GM12865 (cell line): ENCODE measurements at places on chromosomes 12 and 14.

DNA sequence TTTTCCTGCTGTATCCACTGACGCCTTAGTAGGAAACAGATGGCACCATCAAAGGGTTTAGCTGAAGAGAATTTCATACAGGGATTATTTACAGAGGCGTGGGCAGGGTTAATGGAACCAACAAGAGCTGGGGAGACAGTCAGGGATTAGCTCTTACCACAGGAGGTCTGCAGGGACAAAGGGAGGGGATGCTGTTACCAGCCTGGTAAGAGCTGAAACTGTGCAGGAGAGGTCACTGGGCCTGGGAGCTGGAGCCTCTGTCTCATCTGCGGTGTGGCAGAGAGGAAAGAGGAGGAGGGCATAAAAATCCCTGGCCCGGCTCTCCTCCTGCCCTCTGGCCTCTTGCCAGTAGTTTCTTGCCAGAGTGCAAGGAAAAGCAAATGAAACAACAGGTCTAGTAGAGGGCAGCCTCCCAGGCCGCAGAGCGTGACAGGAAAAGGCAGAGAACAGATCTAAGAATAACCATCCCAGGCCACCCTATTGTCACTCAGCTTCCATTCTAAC, 18.9 kb upstream of the POC1B start:
- no peak for DNase-seq

DNA sequence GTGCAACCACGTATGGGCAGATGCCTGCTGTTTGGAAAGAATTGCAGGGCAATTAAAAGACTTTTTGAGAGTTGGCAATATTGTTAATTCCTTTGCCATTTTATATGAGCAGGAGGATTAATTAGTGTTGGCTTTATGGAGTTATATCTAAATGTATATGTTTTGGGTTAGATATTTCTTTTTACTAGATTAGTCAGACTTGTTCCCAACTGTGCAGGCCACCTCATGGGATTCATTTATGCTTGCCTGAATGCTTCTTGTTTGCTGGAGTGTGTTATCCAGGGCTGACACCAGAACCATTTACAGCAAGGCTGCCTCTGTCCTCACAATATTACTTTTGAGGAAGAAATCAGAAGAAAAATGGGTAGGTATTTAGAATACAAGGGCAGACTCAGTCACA, 192.5 kb downstream of the KTN1 start:
- DNase-seq: no peak

DNA sequence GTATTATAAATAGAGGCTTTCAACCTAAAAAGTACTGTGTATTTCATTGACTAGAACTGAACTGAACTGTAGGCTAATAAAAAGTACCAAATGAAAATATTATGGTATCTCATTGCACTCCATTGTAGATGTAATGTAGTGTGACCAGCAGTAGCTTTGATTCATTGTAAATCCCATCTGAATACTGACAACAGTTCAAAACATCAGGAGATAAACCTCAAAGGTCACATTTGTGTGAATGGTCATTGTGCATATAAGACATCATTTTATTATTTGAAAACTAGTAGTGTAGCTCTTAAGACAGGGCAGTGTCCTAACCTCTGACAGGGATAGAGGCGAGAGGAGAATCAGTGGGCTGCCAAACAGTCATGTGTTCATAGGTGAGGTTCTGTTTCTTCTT, 286.6 kb downstream of the FBXL14 start:
- no peak for DNase-seq

GRCh38 chr12:131694116-131694838, 16.6 kb upstream of the SFSWAP start:
- no peak for DNase-seq

DNA sequence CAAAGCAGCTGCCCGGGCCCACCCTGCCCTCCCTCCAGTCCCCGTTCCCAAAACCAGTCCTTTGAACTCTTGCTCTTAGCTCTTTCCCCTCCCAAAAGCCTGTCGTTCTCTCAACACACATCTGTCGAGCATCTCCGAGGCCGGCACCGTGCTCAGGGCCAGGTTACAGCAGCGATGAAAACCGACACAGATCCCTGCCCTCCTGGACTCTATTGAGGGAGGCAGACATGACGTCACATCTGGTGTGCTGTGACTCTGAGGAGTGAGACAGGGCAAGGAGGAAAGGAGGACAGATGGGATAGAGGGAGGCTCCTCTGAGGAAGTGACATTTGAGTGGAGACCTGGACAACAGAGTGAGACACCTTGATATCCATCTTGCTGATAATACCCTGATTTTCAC, 34.6 kb upstream of the PWP1 start:
- DNase-seq: no peak

GRCh38 chr12:108666401-108666881, 32.7 kb upstream of the SELPLG start:
- no peak for DNase-seq

DNA sequence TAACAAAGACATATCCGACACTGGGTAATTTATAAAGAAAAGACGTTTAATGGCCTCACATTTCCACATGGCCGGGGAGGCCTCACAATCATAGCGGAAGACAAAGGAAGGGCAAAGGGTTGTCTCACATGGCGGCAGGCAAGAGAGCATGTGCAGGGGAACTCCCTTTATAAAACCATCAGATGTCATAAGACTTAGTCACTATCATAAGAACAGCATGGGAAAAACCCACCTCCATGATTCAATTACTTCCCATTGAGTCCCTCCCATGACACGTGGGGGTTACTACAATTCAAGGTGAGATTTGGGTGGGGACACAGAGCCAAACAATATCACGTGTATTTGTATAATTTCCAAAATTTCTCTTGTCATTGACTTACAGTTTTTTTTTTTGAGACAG, 5.5 kb upstream of the LMNTD1 start:
- no peak for DNase-seq

DNA sequence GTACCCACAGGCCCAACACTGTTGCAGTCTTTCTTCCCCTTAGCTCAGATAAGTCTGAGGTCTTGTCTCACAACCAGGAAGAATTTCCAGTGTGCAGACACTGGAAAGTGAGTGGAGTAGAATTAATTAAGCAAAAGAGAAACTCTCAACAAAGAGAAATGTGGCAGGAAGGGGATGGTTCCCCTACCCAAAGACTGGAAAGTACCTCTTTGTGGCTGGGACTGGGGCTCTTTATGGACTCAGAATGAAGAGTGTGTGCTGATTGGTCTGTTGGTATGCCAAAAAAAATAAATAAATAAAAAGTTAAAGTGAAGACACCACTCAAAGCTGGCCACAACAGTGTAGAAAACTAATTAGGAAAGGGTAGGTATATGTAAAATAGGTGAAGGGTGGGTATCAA, 26.4 kb downstream of the GLIPR1L1 start:
- DNase-seq: peak; percentile 21

DNA sequence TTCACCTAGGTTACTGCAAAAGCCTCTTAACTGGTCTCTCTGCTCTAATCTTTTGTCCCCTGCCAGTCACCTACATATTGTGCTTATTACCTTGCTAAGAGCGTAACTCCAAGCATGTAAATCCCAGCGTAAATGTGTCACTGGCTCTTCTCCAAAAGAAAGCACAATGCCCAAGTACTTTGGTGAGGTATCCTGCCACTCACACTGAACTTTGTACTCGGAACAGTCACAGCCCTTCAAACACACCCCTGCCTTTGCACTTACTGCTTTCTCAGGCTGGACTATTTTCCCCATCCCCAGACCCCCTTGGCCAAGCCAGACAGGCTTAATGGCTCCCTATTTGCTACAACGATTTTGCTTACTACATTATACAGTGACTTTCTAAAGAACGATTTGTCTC, 31.7 kb downstream of the GALNT4 start:
- no peak for DNase-seq

GRCh38 chr14:36099619-36100018, 76.9 kb downstream of the PTCSC3 start:
- no peak for DNase-seq

- no peak for DNase-seq
Measured at GRCh38 chr12:66719862-66720261, 41.0 kb upstream of the GRIP1 start.

GRCh38 chr14:61342486-61342885, 21.1 kb downstream of the PRKCH start:
- DNase-seq: peak; percentile 59

DNA sequence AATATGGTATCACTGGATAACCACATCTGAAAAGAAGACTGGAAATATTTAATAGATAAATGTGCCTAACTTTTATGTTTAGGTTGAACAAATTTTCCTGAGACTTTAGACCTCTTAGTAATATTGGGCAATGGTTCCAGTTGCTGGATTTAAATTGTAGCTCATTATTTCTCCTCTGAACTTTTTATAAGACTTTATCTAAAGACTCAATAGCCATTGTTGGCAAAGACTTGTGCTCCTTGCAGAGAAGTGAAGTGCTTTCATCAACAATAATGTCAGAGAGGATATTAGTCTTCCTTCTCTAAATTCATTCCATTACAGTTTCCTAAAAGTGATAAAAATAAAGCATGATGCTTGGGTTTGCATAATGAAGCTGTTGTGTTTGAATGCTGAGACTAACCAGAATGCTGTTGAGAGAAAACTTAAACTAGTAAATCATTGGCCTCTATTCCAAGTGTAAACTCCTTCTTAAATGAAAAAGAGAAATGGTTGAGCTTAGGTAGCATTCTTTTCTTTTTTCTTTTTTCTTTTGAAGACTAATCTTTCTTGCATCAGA, 200.2 kb downstream of the TMTC3 start:
- no peak for DNase-seq

- DNase-seq: no peak
Measured at GRCh38 chr12:116480210-116480810, 78.9 kb upstream of the MAP1LC3B2 start.

- no peak for DNase-seq
Measured at GRCh38 chr14:36824854-36825253, 163.2 kb downstream of the PAX9 start.

GRCh38 chr12:48336564-48336963, 14.2 kb downstream of the ZNF641 start:
- peak; percentile 10 for DNase-seq

DNA sequence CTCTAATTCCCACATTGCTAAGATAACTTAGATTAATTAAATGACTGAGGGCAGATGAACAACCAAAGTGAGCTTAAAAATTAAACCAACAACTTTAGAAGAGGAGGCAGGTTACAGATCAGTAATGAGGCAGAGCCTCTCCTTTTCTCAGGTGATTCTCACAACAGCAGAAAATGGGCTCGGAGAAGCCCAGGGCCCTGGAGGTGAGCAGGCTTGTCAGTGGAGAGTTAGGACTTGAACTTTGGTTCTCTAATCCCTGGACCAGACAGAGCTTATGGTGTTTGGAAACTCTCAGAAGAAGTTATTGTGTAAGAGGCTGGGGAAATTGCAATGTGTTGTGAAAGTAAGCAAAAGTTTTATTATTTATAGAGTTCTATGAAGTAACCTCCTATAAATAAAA, 2.8 kb downstream of the TRHDE start:
- no peak for DNase-seq

GRCh38 chr14:60956632-60957031, 24.2 kb downstream of the TRMT5 start:
- no peak for DNase-seq

- DNase-seq: peak; percentile 69
Measured at GRCh38 chr12:97404543-97404942, 58.1 kb upstream of the RMST start.

DNA sequence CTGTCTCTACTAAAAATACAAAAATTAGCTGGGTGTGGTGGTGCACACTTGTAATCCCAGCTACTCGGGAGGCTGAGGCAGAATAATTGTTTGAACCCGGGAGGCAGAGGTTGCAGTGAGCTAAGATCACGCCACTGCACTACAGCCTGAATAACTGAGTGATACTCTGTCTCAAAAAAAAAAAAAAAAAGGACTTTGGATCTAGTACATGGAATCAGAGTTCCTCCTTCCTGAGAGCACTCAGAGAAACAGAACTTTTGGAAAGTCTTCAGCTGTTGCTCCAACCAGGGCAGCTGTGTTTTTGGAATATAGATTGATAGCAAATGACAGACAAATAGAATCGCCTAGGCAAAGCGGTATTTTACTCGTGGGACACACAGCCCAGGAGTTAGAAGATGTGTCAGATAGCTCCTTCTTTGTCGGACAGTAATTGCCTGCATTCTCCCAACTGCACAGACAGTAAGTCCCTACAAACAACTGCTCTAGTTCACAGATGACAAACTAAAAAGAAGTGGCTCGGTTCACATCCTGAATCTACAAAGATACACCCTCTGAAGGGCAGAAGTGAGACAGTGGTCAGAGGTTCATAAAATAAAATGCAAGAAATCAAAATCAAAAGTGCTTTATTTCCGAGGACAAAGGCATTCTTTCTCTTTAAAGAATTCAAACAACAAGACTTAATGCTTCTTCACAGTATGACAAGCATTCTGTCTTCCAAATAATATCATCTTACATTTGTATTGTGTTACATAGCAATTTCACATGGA, 17.1 kb upstream of the NEK9 start:
- no peak for DNase-seq

- DNase-seq: no peak
Measured at GRCh38 chr12:80598004-80598606, 109.3 kb upstream of the MYF6 start.

DNA sequence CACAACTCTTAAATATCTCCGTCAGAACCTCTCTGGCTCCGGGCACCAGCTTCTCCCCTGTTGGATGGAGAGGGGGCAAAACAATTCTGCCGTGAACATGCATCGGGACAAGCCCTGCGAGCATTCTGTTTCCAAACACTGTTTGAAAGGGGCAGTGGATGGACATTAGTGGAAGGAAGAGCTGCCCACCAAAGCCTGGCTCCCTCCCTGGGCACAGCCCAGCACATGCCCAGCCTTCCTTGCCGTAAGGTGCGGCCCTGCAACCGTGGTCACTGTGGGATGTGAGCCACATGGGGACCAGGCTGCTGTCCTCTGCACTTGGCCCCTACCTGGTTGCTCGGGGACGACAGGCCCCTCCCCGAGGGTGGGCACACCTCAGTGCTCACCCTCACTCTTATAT, 54.0 kb downstream of the TRAFD1 start:
- no peak for DNase-seq

DNA sequence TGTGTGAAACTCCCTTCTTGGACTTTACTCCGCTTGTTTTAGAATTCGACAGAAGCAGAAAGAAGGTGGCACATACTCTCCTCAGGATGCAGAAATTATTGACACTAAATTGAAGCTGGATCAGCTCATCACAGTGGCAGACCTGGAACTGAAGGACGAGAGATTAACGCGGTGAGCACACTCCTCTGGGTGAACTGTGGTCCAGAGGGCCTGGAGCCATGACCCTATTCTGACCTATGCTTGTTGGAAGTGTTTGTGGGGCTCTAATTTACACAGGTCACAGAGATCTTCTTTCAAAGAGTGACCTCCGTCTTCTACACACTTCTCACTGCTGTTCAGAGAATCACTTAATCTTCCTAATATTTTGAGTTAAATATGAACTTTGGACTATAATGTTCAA, 72.5 kb upstream of the MYF6 start:
- no peak for DNase-seq

- DNase-seq: no peak
Measured at GRCh38 chr12:51819736-51820525, 28.6 kb downstream of the FIGNL2 start.

- DNase-seq: peak; percentile 5
Measured at GRCh38 chr14:30820674-30821073, 53.7 kb upstream of the COCH start.
